Psoas muscle (tissue), 8 donors: ENCODE measurements at places on chromosomes 7 and 10. TPM values are rescaled to one million over a fixed set of nuclear protein-coding genes. Genes with fewer than 3 reads are reported as not detected.

FAM241B gene
- 1.9 TPM for total RNA-seq

C10orf71 gene
- total RNA-seq = 356 TPM

PNLIPRP2 gene
- not detected for total RNA-seq

DNA sequence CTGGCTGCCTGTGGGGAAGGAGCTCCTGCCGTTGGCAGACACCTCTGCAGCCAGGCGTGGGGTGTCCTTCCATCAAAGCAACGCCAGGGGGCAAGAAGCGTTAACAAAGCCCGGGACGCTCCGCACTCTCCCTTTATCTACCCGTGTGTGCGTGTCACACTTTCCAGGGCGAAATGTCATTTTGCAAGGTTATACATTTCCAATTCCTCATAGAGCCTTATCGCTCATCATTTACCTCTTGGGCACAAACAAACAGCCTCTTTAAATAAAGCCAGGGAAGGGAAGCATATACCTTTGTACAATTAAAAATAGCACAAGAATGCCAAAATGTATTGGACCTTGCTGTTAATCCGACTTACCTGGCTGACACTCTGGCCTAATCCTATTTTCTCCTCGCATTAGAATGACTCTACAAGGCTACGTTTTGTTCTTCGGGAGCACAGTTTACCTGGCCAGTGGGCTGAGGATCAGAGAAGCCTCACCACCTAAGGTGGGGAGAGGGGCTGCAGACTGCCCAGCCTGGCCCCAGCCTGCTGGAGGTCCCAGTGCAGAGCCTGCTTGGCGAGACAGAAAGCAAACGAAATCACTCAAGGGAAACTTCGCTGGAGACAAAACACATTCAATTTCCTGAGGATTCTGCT is 77.6 kb upstream of the EN2 start:
- peak; percentile 77 for DNase-seq

DNA sequence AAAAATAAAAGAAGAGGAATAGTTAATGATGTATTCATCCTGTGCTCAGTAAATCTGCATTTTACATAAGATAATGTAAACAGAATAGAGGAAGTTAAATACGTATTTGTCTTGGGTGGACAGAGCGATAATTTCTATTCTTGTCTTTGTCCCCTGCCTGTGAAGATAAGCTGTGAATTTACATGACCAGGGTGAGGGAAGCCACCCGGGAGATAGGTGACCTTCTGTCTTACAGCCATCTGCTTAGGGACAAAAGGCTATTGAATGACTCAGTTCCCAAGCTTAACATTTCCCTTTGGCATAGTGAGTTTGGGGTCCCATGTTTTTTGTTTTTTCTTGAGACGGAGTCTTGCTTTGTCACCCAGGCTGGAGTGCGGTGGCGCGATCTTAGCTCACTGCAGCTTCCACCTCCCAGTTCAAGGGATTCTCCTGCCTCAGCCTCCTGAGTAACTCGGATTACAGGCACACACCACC is 88.7 kb upstream of the KCTD7 start:
- no peak for DNase-seq

GRCh38 chr10:112471878-112472487 is 25.0 kb downstream of the VTI1A start:
- DNase-seq = no peak

DNA sequence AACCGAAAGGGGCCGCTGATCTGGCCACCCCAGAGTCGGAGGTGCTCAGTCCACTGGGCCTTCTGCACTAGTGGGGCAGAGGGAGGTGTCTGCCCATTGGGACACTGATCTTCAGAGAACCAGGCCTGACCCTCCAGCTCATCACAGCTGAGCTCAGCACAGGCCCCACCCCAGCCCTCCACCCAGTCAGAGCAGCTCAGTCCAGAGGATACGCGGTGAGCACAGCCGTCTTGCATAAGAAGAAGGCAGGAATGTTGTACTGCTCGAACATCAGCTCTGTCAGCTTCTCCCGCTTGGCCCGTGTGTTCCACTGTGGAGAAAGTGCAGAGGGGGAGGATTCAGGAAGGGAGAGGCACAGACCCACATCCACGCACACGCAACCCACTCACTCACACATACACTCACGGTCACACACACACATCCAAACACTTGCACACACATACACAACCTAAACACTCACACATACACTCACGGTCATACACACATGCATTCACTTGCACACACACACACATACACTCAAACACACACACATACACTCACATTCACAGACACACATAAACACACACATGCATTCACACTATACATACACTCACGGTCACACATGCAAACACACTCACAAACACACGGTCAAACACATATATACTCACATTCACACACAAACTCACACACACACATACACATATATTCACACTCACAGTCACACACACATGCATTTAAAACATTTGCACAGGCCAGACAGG is 6.3 kb downstream of the ACTL6B start:
- DNase-seq = no peak

DNA sequence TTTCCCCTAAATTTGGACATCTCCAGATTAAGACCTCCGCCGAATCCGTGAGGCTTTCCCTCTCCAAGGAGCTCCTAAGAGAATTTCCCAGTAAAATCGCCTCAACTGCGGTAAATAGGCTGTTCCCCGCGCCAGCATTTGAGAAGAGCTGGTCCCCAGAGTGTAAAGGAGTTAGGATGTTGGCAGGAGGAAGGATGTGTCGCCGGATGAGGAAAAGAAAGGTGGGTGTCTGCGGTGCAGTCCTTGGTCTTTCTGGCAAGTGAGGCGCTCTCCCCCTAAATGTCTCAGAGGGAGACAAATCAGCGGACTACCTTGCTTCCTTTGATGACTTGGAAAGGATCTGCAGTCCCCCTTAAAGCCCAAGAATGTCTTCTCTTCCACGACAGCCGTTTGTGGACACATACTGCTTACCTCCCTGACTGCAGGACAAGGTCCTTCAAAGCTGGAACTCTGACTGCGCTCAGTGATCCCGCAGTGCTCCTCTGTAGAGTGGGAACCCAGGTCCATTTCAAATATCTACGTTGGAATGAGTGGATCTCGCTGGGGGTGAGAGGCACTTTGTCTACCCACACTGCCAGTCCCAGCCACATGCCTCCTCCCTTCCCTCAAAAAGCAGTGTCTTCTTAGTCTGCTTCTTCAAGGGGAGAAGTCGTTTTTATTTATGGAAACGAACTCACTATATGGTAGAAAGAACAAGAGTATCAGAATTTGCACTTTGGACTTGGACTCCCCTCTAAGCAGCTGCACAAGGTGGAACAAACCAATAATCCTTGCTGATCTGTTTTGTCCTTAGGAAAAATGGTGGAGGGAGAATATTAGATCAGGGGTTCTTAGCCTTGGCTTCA is 1.1 kb upstream of the DLG5 start:
- DNase-seq = no peak

DNA sequence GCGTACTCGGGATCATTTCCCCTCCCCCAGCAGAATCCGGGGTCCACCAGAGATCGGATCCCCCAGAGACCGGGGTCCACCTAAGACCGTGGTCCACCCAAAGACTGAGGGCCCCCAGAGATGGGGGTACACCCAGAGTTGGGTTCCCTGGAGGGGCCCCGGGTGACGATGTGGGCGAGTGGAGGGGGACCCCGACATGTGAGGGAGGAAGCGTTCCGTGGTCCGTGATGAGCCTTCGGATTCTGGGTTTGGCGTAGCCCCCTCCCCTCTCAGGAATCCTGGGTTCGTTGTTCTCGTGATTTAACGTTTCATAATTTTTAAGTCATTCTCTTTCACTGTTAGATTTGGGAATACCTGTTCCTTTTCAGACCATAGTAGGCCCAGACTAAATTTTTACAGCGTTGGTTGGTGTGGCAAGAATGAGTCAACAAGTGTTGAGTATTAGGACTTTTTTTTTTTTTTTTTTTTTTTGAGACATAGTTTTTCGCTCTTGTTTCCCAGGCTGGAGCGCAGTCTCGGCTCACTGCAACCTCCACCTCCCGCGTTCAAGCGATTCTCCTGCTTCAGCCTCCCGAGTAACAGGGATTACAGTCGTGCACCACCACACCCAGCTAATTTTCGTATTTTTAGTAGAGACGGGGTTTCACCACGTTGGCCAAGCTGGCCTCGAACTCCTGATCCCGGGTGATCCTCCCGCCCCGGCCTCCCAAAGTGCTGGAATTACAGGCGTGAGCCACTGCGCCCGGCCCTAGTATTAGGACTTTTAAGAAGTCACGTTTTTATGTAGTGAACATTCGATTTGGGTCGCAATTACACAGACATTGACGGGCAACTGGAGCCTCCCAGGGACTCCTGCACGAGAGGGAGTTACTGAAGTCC is 672 bp downstream of the GTPBP4 start:
- DNase-seq = no peak

GRCh38 chr7:25926891-25927625 is 224.9 kb upstream of the NFE2L3 start:
- DNase-seq = no peak

GRCh38 chr7:151572136-151572535 is 52.4 kb upstream of the RHEB start:
- no peak for DNase-seq

GRCh38 chr7:8208816-8209215 is 53.2 kb downstream of the ICA1 start:
- no peak for DNase-seq

GRCh38 chr7:138030679-138031351 is 28.9 kb upstream of the CREB3L2 start:
- no peak for DNase-seq

GRCh38 chr7:143385891-143386781 is 5.0 kb downstream of the ZYX start:
- peak; percentile 64 for DNase-seq

- no peak for DNase-seq
These were observed 6.4 kb downstream of the ETV1 start for GRCh38 chr7:13982940-13983677.
